D721Med (cell line): ENCODE measurements at places on chromosomes 2 and 18.
A peak's percentile ranks its signal among the peaks of the same experiment; 100 is the strongest.

DNA sequence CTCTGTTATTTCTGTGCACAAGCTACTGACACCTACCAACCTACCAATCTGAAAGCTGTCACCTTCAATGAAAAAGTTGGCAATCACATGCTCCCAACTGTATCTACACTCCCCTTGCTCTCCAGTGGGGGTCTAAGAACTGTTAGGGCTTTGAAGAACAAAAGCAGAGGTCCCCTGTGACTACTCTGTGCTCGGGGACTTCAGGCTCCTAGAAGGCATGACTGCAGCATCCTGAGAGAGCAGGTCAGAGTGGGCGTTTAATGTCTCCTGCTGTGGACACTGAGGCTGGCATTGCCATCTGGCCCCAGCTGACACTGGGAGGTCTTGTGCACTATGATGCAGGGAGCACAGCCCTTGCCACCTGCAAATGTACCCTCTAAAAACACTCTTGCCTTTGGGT lies 93.3 kb downstream of the ACTR2 start:
- no peak for DNase-seq

GRCh38 chr2:95159690-95160449 lies at the start of gene ZNF514:
TSS of gene ZNF514 (minus strand) at chr2:95159848. CDS start at chr2:95153253, 6,595 bp downstream.
- peak; percentile 47 for DNase-seq

DNA sequence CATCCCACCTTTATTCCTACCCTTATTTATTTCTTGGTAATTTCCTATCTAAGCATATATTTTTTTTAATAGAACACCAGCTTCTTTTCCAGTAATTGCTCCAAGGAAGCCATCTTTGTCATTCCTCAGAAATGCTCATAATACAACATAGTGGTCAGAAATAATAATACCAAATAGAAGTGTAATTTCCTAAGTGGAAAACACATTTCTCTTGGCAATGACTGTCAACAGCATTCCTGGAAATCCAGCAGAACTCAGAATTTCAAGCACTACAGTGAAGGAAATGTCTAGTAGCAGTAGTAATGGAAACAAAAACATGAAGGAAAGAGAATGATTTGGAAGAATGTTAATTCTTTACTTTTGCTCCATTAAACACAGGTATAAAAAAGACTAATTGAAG lies 56.6 kb downstream of the GDF7 start:
- DNase-seq: no peak

- DNase-seq: no peak
Measured at GRCh38 chr18:62760403-62760734, 45.0 kb downstream of the PHLPP1 start.

DNA sequence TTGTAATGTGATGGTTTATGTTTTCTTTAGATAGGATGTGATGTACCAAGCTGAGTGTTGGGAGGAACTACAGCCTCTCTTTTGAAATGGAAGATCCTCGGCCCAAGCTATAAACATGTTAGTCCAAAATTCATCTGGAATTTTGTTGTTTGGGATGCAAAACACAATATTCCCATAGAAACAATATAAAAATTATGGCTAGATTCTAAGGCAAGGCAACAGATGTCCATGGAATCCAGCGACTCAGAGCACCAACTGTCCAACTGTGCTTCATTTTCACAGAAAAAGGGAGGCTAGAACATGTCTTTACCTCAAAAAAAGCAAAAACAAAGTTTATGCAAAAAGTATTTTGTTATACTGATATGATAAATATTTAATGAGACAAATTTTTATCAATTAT lies 52.4 kb upstream of the ATP8B1 start:
- no peak for DNase-seq

DNA sequence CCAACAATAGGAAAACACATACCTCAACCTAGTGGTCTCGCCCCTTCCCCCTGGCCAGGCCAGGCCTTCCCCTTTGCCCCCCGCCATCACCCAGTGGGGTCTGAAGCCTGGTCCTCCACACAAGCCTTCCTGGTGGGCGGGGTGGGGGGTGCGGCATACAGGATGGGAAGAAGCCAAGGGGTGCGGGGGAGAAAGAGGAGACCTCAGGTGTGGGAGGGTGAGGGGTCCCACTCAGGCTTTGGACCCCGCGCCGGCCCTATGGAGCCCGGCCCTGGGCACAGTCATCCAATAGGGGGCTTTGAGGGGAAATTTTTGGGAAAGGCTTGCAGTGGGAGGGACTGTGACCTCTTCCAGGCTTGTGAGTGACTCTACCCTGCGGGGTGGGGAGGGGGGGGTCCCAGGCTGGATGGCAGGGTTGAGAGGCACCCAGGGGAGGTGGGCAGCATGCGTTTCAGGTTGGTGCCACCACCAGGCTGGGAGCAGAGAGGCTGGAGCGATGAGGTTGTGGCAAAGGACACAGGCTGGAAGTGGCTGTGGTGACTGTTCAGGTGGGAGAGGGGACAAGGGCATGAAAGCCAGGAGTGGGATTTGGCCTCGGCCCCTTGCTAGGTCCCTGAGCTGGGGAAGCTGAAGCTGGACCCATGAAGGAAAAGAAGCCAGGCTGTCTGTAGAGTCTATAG lies 1.3 kb downstream of the SLC66A3 start:
- no peak for DNase-seq

- DNase-seq: no peak
Measured at GRCh38 chr2:193824474-193824873, 1629.7 kb upstream of the TMEFF2 start.

DNA sequence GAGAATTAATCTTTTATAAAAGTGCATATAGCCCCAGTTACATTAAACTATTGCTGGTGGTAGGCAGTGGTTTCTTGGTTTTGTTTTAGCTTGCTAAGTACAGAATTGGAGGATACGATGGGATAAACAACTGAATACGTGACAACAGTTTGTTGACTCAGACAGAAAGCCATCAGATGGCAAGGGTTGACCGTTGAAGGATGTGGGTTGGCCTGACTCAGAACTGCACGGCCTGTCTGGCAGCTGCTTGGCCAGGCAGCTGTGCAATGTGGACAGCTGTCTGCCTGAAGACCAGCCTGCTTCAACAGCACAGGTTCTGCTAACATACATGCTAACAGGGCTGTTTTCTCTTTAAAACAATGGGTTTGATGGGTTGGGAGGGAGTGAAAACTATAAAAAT lies 46.6 kb downstream of the PRKRA start:
- DNase-seq: no peak

DNA sequence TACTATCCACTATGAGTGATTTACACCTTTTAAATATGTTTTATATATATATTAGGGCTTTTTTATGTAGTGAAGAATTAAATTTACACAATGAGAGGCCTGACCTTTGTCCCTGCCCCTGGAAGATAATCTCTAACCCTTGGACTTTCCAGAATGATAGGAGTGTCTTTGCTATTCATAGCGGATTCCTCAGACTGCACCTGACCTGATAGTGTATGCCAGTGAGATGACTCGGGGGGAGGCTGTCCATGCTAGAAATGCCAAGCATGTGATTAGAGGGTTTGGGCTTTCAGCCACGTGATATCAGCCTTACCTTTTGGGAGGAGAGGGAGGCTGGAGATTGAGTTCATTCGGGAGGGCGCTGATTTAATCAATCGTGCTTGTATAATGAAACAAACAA lies 44.1 kb upstream of the LHCGR start:
- no peak for DNase-seq

- no peak for DNase-seq
Measured at GRCh38 chr2:20091305-20091991, 40.0 kb upstream of the LAPTM4A start.
